ENCODE measurements at places on chromosomes 1 and 21.

DNA sequence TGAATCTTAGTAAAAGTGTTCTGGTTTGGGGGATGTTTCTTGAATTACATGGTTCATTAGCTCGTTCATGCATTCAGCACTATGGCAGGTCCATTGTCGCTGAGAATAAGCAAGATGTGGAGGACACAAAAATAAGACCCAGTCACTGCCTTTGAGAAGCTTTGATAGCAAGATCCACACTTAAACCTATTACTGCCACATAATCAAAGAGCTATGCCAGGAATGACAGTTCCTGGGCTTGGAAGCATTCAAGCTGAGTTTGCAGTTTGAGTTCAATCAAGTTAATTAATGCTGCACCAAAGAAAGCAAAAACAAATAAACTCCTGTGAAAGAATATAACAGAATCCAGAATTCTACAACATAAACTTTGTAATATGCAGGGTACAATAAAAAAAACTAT is 131.8 kb downstream of the MIS18A start:
- no peak for DNase-seq

DNA sequence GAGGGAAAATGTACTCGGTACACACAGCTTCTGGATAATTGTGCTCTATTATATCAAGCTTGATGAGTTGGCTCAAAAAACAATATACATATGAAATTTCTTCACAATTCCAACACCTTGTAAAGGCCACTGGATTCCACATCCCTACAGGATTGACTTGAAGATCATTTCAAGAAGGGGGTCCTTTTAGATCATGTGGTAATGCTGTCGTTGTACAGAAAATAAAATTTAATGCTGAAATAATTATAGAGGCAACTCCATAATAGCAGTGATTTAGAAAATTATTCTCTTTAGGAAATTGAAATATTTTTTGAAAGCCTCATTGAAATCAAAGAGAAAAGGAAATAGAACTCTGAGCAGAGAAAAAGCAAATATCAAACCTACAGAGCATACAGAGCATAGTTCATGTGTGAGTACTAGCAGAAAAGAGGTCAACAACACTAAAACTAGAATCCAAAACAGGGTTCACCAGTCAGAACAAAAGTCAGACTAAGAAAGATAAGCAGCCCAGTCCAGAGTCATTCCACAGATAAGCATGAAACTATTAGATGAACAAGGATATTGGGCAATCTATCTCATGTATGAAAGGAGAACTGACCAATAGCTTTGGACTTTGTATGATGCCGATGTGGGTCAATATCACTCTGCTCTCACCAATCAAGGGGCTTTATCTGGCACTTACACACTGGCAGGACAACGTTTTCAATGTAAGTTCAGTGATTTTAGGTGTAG is 79.5 kb upstream of the PALMD start:
- DNase-seq = no peak

DNA sequence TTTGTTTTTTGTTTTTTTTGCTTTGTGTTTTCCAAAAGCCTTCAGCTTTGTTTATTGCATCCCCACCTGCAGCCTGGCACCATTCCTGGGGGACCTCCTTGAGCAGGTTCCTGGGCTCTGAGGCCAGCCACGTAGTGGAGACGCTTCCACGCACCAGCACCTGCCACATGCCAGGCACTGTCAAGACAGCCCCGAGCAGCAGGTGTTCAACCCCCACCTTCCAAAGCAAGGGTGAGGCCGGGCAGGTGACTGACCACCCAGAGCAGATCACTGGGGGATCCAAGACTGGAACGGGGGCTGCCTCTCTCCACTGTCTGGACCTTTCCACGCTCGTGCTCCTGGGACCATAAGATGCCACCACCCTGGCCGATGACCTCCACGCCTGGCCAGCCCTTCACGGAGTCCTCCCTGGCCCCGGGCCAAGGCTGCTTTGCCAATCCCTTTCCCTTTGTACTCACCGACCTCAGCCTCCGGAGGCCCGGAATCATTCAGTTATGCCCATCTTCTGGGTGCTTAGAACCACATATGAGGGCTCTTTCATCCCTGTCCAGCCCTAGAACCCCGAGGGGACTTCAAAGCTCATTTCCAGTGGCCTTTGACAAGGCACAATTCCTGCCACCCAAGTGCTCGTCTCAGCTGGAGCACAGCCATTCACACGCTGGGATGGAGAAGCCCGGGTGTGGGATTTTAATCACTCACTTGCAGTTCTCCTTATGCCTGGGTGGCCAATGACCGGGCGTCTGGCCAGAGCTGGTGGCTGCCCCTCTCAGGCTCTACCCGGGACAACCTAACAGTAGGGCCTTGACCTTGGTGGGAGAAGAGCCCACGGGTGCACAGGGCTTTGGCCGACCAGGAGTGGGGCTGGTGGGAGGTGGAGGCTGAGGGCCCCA is 330.8 kb downstream of the NPHP4 start:
- DNase-seq = no peak

- no peak for DNase-seq
These were observed 6.1 kb downstream of the C1orf167 start for GRCh38 chr1:11767922-11768704.

DNA sequence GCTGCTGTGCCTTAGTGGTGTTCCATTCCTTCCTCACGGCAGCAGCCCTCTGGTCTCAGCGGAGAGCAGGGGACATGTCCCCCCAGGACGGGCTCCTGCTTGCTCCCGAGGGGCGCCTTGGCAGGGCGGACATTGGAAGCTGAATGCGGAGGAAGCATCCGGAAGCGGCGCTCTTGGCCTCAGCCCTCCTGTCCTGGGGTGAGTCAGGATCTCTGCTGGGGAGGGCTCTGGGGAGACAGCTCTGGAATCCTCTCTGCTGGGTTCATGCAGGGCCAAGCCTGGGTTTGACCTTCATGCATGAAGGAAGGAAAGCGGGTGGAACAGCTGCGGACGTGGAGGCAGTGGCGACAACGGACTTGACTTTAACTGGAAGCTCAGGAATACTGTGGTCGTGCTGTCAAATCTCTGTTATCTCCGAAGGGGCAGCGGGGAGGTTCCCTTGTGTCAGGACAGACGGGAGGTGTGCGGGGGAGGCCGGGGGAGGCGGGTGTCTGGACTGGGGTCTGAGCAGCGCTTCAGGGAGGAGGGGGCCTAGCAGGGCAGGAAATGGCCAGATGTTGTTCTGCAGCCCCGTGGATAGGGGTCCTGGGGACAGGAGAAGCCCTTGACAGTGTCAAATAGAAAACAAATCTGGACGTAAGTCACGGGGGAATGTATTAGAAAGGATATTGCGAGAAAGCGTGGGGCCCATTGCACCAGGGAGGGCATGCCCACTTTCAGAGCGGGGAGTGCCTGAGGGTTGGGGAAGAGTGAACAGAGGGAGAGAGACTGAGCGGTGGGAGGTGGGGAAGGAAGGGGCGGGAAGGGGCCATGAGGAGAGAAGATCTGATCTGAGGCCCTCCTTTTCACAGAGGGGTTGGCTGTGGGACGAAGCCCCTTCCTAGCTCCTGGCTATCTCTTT is 26.6 kb downstream of the CRYAA start:
- DNase-seq = no peak

- DNase-seq = no peak
These were observed 54.6 kb upstream of the PRDX6 start for GRCh38 chr1:173422456-173422976.

- no peak for DNase-seq
These were observed 9.4 kb upstream of the HENMT1 start for GRCh38 chr1:108670131-108670773.

DNA sequence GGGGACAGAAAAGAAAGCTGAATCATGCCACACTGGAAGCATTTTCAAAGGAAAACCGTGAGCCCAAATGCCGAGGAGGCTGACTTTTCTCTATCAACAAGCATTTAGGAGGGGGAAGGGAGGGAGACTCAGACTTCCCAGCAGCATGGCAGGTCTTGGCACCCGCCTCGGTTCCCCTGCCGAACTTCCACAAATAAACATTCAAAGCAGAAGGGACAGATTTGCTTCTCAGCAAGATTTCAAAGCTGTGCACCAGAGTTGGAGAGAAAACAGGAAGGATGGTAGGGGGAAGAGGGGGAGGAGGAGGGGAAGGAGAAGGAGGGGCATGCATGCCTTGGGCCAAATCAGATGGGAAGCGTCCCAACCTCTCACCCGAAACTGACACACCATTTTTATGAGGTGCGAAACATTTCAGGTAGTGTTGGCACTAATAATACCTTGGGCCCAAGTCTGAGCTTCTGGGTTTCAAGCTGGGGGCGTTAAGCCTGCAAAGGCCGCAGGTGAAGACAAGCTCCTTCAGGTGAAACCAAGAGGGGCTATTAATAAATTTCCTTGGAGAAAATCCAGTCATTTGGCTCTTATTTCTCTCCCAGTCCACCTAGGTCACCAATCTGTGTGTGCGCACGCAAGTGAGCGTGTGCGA is 26.4 kb downstream of the ABCA4 start:
- no peak for DNase-seq

GRCh38 chr1:223810586-223810985 is 35.2 kb downstream of the TP53BP2 start:
- DNase-seq = no peak

DNA sequence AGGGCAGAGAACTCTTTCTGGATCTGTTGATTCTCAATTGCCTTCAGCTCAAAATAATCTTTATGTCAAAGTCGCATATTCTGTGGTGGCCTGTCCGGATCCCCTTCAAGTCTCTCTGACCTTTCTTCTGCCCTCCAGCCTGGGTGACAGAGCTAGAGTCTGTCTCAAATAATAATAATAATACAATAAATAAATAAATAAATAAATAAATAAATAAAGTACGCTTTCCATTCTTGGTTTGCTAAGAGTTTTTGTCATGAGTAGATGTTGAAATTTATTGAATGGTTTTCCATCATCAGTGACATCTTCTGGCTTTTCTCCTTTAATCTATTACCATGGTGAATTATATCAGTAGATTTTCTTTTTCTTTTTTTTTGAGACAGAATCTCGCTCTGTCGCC is 30.7 kb downstream of the ERRFI1 start:
- no peak for DNase-seq

GRCh38 chr1:35561972-35562680 is 4.5 kb downstream of the NCDN start:
- DNase-seq = no peak

GRCh38 chr21:16579538-16579937 is 849.8 kb downstream of the USP25 start:
- no peak for DNase-seq

- no peak for DNase-seq
These were observed 24.2 kb downstream of the TMEM51 start for GRCh38 chr1:15177710-15178166.
